ENCODE measurements at places on chromosomes 2 and 18. TPM values are rescaled to one million over a fixed set of nuclear protein-coding genes. Genes with fewer than 3 reads are reported as not detected.

Gene CRYBA2
- total RNA-seq = not detected

Gene CTNNA2
- not detected for total RNA-seq

Gene RND3
- total RNA-seq = not detected

Gene MYO5B
- not detected for total RNA-seq

Gene MC4R
- not detected for total RNA-seq

Gene DTNB
- total RNA-seq = 56.2 TPM

Gene GAL3ST2
- not detected for total RNA-seq

DNA sequence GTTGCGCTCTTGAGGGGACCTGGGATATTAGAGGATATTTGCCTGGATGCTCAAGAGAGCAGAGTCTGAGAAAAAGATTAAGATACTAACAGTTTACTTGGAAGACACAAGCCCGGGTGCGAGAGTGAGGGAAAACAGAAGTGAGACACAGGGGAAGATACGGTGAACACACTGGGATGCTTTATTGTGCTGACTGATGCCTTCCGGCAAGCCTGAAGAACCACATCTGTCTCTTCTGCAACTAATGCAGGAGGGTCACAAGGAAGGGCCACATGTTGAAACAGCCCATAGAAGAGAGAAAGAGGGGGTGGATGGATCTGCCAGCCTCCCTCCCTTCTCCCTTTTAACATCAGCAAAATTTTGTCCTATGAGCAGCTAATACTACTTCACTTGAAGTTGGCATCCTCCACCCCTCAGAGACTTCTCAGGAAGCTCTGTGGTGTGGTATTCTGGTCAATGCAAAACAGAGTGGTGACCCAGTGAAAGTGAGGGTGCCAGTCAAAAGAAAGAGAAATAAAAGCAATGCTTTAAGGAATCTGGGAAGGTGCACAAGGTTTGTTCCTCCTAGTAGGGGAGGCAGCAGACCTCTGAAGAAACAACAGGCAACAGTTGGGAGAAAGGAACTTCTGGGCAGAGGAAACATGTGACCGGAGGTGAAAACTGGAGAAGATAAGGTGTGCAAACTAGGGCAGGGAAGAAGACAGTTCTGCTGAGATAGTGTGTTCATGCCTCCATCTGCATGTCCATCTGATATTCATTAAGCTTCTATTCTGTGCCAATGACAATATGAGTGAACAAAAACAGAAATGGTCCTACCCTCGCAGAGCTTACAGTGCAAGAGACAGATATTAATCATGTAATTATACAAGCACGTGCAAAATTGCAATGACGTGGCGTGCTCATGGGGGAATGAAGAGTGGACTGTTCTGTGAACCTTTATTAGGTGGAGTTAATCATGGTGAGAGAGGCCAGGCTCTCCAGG is 107.1 kb downstream of the LYPD6B start:
- DNase-seq = no peak
- no peak overlapping the region for H3K4me3 ChIP-seq
- H3K36me3 ChIP-seq = no peaks in the 10 kb centered on the region

DNA sequence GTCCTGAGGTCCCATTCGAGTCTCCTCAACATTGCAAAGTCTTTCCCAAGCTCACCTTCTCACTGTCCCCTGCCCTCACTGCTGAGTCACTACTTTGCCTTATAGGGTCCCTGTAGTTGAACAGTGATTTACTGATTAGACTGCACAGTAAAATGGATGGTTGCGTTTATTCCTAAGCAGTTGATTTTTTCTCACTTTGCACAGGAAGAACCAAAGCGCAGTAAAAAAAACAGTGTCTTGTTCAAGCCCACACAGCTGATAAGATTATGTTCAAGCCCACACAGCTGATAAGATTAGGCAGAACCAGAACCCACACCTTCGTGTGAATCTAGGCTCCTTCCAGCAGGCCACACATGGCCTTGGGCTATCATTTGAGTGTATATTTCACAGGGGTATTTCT is 215.3 kb upstream of the COPS8 start:
- H3K36me3 ChIP-seq = no peaks in the 10 kb centered on the region
- H3K27me3 ChIP-seq = no peaks in the 10 kb centered on the region
- no peaks in the 10 kb centered on the region for H3K4me1 ChIP-seq
- no peak overlapping the region for H3K4me3 ChIP-seq

DNA sequence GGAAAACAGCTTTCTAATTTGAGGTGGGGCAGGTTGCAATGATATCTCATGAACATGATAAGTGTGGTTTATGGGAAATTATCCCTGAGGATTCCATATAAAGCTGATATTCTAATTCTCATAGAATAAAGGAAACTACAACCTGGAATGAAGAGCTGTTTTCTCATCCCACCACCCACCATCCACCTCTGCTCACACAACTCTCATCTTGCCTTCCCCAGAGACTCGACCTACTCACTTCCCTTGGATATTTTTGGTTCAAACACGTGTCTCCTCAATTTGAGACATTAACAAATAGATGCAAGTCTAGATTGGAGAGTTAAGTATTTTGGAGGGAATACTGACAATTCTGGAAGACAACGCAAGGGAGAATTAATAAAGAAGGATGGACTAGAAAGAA is 490.9 kb downstream of the TMEM182 start:
- no peak overlapping the region for H3K27ac ChIP-seq
- no peaks in the 10 kb centered on the region for H3K27me3 ChIP-seq
- H3K36me3 ChIP-seq = no peaks in the 10 kb centered on the region
- no peak overlapping the region for H3K4me3 ChIP-seq

DNA sequence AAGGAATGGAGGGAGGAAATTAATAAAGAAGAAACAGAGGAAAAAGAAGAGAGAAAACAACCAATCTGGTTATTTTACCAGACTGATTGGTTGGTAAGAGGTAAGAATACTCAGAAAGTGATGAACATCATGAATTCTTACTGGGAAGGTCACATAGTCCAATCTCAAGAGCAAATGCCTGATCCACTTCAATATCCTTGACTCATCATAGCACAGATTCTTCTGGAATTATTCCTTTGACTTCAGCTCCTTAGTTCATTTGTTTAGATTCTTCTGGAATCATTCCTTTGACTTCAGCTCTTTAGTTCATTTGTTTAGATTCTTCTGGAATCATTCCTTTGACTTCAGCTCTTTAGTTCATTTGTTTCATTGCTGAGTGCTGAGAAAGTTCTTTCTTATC is 2030.6 kb upstream of the CELF4 start:
- no peak for DNase-seq
- no peaks in the 10 kb centered on the region for H3K27me3 ChIP-seq
- H3K27ac ChIP-seq = no peak overlapping the region
- H3K4me1 ChIP-seq = no peaks in the 10 kb centered on the region
- no peaks in the 10 kb centered on the region for H3K36me3 ChIP-seq
- no peak overlapping the region for H3K4me3 ChIP-seq

GRCh38 chr2:233448575-233448974 is 94.3 kb downstream of the DGKD start:
- no peak for DNase-seq
- no peak overlapping the region for H3K4me3 ChIP-seq
- H3K27ac ChIP-seq = no peak overlapping the region

- DNase-seq = no peak
- H3K27me3 ChIP-seq = no peaks in the 10 kb centered on the region
- H3K4me3 ChIP-seq = no peak overlapping the region
- H3K4me1 ChIP-seq = no peaks in the 10 kb centered on the region
- no peak overlapping the region for H3K27ac ChIP-seq
- H3K36me3 ChIP-seq = no peaks in the 10 kb centered on the region
Measured at GRCh38 chr18:37669991-37670534, 104.5 kb upstream of the CELF4 start.

- no peak for DNase-seq
- H3K36me3 ChIP-seq = no peaks in the 10 kb centered on the region
- no peak overlapping the region for H3K27ac ChIP-seq
- no peaks in the 10 kb centered on the region for H3K4me1 ChIP-seq
Measured at GRCh38 chr18:26621161-26622026, 73.0 kb upstream of the KCTD1 start.

GRCh38 chr2:185990861-185991525 is 252.4 kb downstream of the FSIP2 start:
- no peak overlapping the region for H3K4me3 ChIP-seq
- no peaks in the 10 kb centered on the region for H3K36me3 ChIP-seq
- no peak for DNase-seq

- H3K4me1 ChIP-seq = no peaks in the 10 kb centered on the region
- H3K27ac ChIP-seq = no peak overlapping the region
- no peaks in the 10 kb centered on the region for H3K36me3 ChIP-seq
- no peak for DNase-seq
- no peak overlapping the region for H3K4me3 ChIP-seq
- H3K27me3 ChIP-seq = no peaks in the 10 kb centered on the region
Measured at GRCh38 chr2:86274265-86274917, 63.0 kb downstream of the REEP1 start.

- no peaks in the 10 kb centered on the region for H3K36me3 ChIP-seq
- H3K27ac ChIP-seq = no peak overlapping the region
- H3K4me1 ChIP-seq = no peaks in the 10 kb centered on the region
- DNase-seq = no peak
- H3K27me3 ChIP-seq = no peaks in the 10 kb centered on the region
Measured at GRCh38 chr2:12222554-12222953, 476.1 kb downstream of the LPIN1 start.

GRCh38 chr2:84963692-84964405 is 7.1 kb upstream of the KCMF1 start:
- DNase-seq = no peak
- H3K36me3 ChIP-seq = peaks cover 6% of the 10 kb centered on the region
- H3K4me1 ChIP-seq = no peaks in the 10 kb centered on the region
- H3K27me3 ChIP-seq = no peaks in the 10 kb centered on the region

DNA sequence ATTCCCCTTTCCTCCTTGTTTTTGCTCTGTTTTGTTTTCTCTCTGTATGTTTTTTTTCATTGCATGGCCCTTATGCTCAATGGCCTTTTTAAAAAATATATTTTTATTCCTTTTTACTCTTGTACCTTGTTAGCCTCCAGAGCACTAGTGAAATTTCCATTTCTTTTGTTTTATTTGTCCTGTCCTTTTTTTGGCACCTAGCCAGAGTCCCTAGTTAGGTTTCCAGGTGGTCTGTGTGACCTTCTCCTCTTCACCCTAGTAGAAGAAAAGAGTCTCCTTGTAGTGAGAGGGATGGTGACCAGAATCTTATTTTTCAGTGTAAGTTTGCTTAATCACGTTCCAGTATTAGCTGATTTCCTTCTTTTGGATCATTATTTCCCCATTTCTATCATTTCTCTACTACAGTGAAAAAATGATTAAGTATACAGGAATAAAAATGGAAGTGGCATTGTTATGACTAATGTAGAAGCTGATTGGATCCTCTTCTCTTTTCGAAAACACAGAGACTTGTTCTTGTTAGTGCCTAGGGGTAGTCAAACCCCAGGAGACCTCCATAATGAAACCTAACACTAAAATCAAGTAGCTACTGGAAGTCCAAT is 65.9 kb downstream of the NBEAL1 start:
- no peaks in the 10 kb centered on the region for H3K27me3 ChIP-seq
- no peak overlapping the region for H3K4me3 ChIP-seq
- no peaks in the 10 kb centered on the region for H3K4me1 ChIP-seq
- no peak overlapping the region for H3K27ac ChIP-seq

- no peak for DNase-seq
- H3K27me3 ChIP-seq = no peaks in the 10 kb centered on the region
- no peak overlapping the region for H3K27ac ChIP-seq
- no peaks in the 10 kb centered on the region for H3K4me1 ChIP-seq
Measured at GRCh38 chr18:79429785-79430281, 34.1 kb downstream of the NFATC1 start.

DNA sequence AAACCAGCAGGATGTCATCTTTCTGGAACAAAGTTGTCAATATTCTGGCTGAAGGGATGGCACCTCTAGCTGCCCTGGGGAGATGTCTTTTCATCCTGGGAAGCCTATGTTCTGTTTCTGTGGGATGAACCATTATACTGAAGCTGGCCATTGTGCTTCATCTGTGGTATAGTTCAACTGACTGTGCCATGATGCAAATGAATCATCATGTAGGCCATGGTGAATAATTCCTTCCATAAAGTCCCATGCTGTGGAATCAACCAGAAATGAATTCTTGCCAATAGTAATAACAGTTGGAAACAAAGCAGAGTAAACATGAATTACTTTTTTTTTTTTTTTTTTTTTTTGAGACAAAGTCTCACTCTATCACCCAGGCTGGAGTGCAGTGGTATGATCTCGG is 64.1 kb upstream of the CNGA3 start:
- no peak overlapping the region for H3K27ac ChIP-seq
- H3K36me3 ChIP-seq = no peaks in the 10 kb centered on the region
- no peak for DNase-seq
- H3K4me3 ChIP-seq = no peak overlapping the region
- H3K27me3 ChIP-seq = peaks cover 3% of the 10 kb centered on the region
- no peaks in the 10 kb centered on the region for H3K4me1 ChIP-seq

- no peaks in the 10 kb centered on the region for H3K36me3 ChIP-seq
- DNase-seq = no peak
Measured at GRCh38 chr2:191844706-191845105, 2.2 kb downstream of the CAVIN2 start.

GRCh38 chr2:236503583-236503982 is 66.0 kb upstream of the ACKR3 start:
- no peaks in the 10 kb centered on the region for H3K4me1 ChIP-seq
- no peak for DNase-seq
- no peak overlapping the region for H3K27ac ChIP-seq
- H3K4me3 ChIP-seq = no peak overlapping the region
- H3K27me3 ChIP-seq = no peaks in the 10 kb centered on the region

- H3K4me3 ChIP-seq = no peak overlapping the region
- H3K27me3 ChIP-seq = no peaks in the 10 kb centered on the region
- H3K27ac ChIP-seq = no peak overlapping the region
- H3K4me1 ChIP-seq = no peaks in the 10 kb centered on the region
- no peaks in the 10 kb centered on the region for H3K36me3 ChIP-seq
Measured at GRCh38 chr2:24720310-24720709, 72.9 kb downstream of the PTRHD1 start.

DNA sequence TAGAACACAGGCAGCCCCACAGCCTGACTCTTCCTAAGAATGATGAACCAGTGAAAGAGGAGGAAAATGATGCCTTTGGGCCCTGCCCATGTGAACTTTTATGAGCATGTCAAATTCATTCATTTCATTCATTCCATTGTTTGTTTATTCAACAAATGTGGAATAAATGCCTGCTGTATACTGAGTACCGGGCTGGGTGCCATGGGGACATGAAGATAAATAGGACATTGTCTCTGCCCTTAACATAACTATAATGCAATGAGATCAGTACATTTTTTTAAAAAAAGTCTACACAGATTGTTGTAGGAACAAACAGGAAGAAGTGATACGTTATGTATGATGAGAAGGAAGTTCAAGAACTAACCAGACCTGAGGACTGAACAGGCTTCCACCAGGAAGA is 14.7 kb downstream of the MREG start:
- H3K4me3 ChIP-seq = no peak overlapping the region
- H3K27me3 ChIP-seq = no peaks in the 10 kb centered on the region
- peaks cover 12% of the 10 kb centered on the region for H3K36me3 ChIP-seq
- no peak overlapping the region for H3K27ac ChIP-seq

GRCh38 chr18:76620321-76621170 is 125.5 kb upstream of the ZNF516 start:
- no peaks in the 10 kb centered on the region for H3K36me3 ChIP-seq
- no peaks in the 10 kb centered on the region for H3K27me3 ChIP-seq
- peak overlapping the region; percentile 21 for H3K27ac ChIP-seq

GRCh38 chr18:71008257-71008656 is 719.4 kb downstream of the SOCS6 start:
- H3K27me3 ChIP-seq = no peaks in the 10 kb centered on the region
- no peak overlapping the region for H3K4me3 ChIP-seq
- H3K36me3 ChIP-seq = no peaks in the 10 kb centered on the region
- H3K4me1 ChIP-seq = no peaks in the 10 kb centered on the region
- no peak overlapping the region for H3K27ac ChIP-seq

All from naive thymus-derived CD4-positive, alpha-beta T cell (primary cell).